Sigmoid colon (tissue), 7 donors: ENCODE measurements at places on chromosomes 12 and 14. TPM values are rescaled to one million over a fixed set of nuclear protein-coding genes. Genes with fewer than 3 reads are reported as not detected.

DNA sequence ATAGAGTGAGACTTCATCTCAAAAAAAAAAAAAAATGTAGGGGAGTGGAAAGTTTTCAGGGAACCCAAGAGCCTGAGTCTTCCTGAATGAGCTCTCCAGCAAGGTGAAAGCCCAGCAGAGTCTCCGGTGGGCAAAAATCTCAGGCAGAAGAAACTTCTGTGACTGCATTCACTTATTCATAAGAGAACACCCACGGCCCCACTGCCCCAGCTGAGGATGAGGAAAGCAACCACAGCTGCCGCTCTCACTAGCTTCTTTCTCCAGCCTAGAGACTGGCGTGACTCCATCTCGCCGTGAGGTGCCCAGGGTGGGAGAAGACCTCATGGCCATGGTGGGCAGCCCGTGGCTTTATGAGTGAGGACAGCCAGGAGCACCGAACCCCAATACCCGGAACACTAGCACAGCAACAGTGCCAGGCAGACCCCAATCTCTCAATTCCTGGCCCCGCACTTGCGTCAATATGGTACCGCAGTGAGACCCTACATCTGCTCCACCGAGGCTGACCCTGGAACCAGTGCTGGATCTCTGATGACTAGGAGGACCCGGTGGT, 29.7 kb upstream of the DYNC1H1 start:
- H3K27me3 ChIP-seq: no peaks in the 10 kb centered on the region
- no peak overlapping the region for H3K27ac ChIP-seq
- peak; percentile 40 for DNase-seq
- H3K4me3 ChIP-seq: no peak overlapping the region
- no peaks in the 10 kb centered on the region for H3K36me3 ChIP-seq

GRCh38 chr12:104602406-104602805, 145.7 kb downstream of the CHST11 start:
- no peak overlapping the region for H3K27ac ChIP-seq
- no peak for DNase-seq
- H3K4me1 ChIP-seq: peaks cover 20% of the 10 kb centered on the region
- H3K4me3 ChIP-seq: no peak overlapping the region

- no peak for DNase-seq
- H3K36me3 ChIP-seq: peaks cover 76% of the 10 kb centered on the region
- no peak overlapping the region for H3K4me3 ChIP-seq
- no peak overlapping the region for H3K27ac ChIP-seq
- no peaks in the 10 kb centered on the region for H3K27me3 ChIP-seq
These were observed 24.0 kb downstream of the PRDM4 start for GRCh38 chr12:107736914-107737313.

- H3K27ac ChIP-seq: no peak overlapping the region
- no peak overlapping the region for H3K4me3 ChIP-seq
- no peak for DNase-seq
These were observed 249.0 kb downstream of the GLT1D1 start for GRCh38 chr12:129102233-129102632.

DNA sequence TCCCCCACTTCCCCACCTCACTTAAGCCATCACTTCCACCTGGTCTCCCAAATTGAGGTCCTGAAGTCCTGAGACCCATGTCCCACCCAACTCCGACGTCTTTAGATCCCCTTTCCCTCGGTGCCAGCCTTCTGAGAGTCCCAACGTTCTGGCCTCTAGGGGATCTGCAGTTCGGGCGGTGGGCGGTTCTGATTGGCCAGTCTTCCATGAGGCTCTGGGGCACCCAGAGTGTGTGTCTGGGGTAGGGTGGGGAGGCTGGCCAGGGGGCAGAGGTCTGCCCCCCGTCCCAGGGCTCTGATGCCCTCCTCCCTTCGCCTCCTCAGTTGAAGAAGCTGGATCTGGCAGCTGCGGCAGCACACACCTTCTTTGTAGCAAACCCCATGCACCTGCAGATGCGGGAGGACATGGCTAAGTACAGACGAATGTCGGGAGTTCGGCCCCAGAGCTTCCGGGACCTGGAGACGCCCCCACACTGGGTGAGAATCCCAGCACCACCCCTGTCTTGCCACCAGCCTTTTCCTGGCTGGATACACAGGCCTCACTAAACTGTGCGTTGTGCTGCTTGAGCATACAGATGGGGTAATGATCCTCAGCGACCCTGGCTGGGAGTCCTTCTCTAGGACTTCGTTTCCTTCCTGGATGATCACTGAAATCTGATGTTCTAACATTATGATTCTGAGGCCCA, 1.5 kb downstream of the P3H3 start:
- DNase-seq: no peak
- peak overlapping the region; percentile 97 for H3K4me3 ChIP-seq
- peaks cover 45% of the 10 kb centered on the region for H3K4me1 ChIP-seq
- H3K36me3 ChIP-seq: peaks cover 6% of the 10 kb centered on the region

- peak overlapping the region; percentile 64 for H3K4me3 ChIP-seq
- peaks cover 26% of the 10 kb centered on the region for H3K4me1 ChIP-seq
- peak overlapping the region; percentile 85 for H3K27ac ChIP-seq
These were observed 2.6 kb downstream of the TMTC1 start for GRCh38 chr12:29781188-29781587.

DNA sequence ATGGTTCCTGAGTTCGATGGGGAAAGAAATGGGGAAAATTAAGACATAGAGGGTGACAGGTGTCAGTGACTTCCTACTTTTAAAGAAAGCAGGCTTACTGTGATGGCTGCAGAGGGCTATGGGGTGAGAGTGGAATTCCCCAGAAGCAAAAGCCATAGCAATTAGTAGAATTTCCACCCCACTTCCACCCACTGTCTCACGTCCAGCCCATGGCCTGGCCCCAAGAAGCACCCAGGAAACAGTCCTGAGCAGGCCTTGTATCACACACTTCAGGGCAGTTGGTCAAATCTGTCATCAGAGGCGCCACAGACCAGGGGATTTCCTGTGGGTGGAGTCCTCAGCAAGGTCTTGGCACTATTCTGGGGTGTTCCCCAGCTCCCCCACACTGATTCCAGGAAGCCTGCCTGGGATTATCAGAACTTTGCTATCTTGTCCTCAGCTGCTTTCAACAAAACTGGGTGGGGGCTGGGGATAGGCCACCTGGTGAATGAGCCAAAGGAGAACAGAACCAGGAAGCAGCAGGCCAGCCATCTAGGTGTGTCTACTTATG, 120.1 kb upstream of the CCND2 start:
- no peaks in the 10 kb centered on the region for H3K4me1 ChIP-seq
- DNase-seq: no peak
- H3K4me3 ChIP-seq: no peak overlapping the region

DNA sequence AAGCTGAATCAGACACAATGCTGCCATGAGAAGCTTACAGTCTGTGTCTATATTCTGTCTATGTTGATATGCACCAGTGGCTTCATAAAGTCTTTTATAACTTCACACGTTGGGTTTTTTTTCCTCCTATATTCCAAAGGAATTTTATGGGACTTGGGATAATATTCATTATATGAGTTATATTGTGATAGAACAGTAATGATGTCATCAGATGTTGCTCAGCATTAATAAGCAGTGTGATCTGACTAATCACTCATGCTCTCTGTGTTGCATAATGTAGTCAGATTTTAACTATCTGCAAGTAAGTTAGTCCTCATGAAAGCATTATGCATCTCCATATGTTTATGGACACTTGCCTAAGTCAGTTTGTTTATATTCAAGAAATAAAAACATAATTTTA, 159.6 kb downstream of the PLCZ1 start:
- no peak overlapping the region for H3K4me3 ChIP-seq
- no peak overlapping the region for H3K27ac ChIP-seq
- no peaks in the 10 kb centered on the region for H3K4me1 ChIP-seq
- DNase-seq: no peak

- no peaks in the 10 kb centered on the region for H3K27me3 ChIP-seq
- H3K27ac ChIP-seq: peak overlapping the region; percentile 83
- H3K36me3 ChIP-seq: no peaks in the 10 kb centered on the region
- H3K4me1 ChIP-seq: peaks cover 32% of the 10 kb centered on the region
- DNase-seq: peak; percentile 82
These were observed 23.1 kb upstream of the LRTM2 start for GRCh38 chr12:1797011-1797901.

The ADAM20 gene
- total RNA-seq: 1.4 TPM

- H3K27me3 ChIP-seq: no peaks in the 10 kb centered on the region
- H3K4me1 ChIP-seq: no peaks in the 10 kb centered on the region
- no peak overlapping the region for H3K4me3 ChIP-seq
- no peak overlapping the region for H3K27ac ChIP-seq
- DNase-seq: no peak
These were observed 58.4 kb upstream of the OTX2 start for GRCh38 chr14:56868660-56869059.

- H3K4me3 ChIP-seq: no peak overlapping the region
- no peaks in the 10 kb centered on the region for H3K36me3 ChIP-seq
- peaks cover 13% of the 10 kb centered on the region for H3K27me3 ChIP-seq
- no peak overlapping the region for H3K27ac ChIP-seq
These were observed 242.5 kb downstream of the RBM19 start for GRCh38 chr12:113723631-113724030.

The NFYB gene
- 78.9 TPM for total RNA-seq

GRCh38 chr12:20305470-20305869, 62.9 kb upstream of the PDE3A start:
- H3K27ac ChIP-seq: no peak overlapping the region
- no peak for DNase-seq
- no peaks in the 10 kb centered on the region for H3K4me1 ChIP-seq

DNA sequence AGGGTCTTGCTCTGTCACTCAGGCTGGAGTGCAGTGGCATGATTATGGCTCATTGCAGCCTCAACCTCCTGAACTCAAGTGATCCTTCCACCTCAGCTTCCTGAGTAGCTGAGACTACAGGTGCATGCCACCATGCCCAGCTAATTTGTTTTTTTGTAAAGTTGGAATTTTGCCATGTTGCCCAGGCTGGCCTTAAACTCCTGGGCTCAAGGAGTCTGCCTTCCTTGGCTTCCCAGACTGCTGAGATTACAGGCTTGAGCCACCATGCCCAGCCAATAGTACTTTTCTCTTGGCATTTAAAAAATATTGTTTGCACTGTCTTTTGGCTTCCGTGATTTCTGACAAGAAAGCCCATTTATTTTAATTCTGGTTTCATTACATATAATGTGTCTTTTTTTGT, 61.3 kb downstream of the DIP2B start:
- no peak for DNase-seq
- H3K4me3 ChIP-seq: no peak overlapping the region
- H3K36me3 ChIP-seq: no peaks in the 10 kb centered on the region
- no peaks in the 10 kb centered on the region for H3K27me3 ChIP-seq
- H3K4me1 ChIP-seq: peaks cover 26% of the 10 kb centered on the region
- no peak overlapping the region for H3K27ac ChIP-seq

DNA sequence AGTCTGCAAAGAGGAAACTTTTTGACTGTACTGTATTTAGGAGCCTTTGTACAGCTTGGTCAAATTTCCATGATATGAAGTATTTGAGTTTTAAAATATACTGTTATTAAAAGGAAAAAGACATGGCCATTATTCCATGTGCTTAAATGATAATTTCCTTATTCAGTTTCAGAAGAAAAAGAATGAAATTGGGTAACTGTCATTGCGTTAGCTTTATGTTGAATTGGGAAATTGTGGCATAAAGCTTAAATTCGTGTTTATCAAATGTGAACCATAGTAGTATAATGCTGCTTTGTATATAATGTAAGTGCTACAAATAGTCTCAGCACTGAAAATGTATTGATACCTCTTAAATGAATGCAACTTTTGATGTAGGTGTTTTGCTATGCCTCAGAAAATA, 64.9 kb downstream of the ETNK1 start:
- no peak overlapping the region for H3K27ac ChIP-seq
- DNase-seq: no peak
- H3K36me3 ChIP-seq: no peaks in the 10 kb centered on the region
- H3K27me3 ChIP-seq: no peaks in the 10 kb centered on the region
- H3K4me3 ChIP-seq: no peak overlapping the region

The STAC3 gene
- total RNA-seq: 2.5 TPM
